ENCODE measurements at places on chromosomes 7 and 10. TPM values are rescaled to one million over a fixed set of nuclear protein-coding genes. Genes with fewer than 3 reads are reported as not detected.

GRCh38 chr7:33459340-33459751 lies 330.0 kb downstream of the BBS9 start:
- no peaks in the 10 kb centered on the region for H3K27me3 ChIP-seq
- no peak overlapping the region for H3K4me3 ChIP-seq
- H3K36me3 ChIP-seq: no peaks in the 10 kb centered on the region
- no peaks in the 10 kb centered on the region for H3K4me1 ChIP-seq

GRCh38 chr7:139620676-139621344 lies 97.3 kb downstream of the CLEC2L start:
- peaks cover 12% of the 10 kb centered on the region for H3K4me1 ChIP-seq
- no peaks in the 10 kb centered on the region for H3K27me3 ChIP-seq
- H3K4me3 ChIP-seq: no peak overlapping the region
- H3K27ac ChIP-seq: no peak overlapping the region

Gene PNLIPRP2
- total RNA-seq: not detected

Gene SPDYE16
- total RNA-seq: not detected

Gene ST8SIA6
- total RNA-seq: not detected

Gene GSTO2
- total RNA-seq: 13.8 TPM

Gene DYNC1I1
- 6.5 TPM for total RNA-seq

All from PC-3 (cell line).